ENCODE measurements at places on chromosomes 5 and 9.

DNA sequence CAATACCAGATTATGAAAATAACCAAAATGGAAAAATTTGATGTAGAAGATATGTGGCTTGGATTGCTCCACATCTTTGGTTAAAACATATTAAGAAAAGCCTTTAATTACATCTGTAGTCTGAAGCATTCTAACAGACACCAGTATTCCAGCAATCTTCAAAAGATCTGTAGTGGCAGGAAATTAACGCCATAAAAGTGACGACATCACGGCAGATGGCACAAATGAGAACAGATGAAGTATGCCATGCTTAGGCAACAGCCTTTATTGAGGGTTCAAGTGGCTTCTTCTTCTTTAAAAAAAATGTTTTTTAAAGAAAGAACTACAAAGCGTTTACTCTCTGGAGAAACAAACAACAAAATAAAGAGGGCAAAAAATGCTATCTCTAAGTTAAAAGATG lies 164.2 kb downstream of the MEF2C start:
- no peak for DNase-seq

- no peak for DNase-seq
Observed at GRCh38 chr5:53200306-53200705, 90.7 kb upstream of the MOCS2 start.

DNA sequence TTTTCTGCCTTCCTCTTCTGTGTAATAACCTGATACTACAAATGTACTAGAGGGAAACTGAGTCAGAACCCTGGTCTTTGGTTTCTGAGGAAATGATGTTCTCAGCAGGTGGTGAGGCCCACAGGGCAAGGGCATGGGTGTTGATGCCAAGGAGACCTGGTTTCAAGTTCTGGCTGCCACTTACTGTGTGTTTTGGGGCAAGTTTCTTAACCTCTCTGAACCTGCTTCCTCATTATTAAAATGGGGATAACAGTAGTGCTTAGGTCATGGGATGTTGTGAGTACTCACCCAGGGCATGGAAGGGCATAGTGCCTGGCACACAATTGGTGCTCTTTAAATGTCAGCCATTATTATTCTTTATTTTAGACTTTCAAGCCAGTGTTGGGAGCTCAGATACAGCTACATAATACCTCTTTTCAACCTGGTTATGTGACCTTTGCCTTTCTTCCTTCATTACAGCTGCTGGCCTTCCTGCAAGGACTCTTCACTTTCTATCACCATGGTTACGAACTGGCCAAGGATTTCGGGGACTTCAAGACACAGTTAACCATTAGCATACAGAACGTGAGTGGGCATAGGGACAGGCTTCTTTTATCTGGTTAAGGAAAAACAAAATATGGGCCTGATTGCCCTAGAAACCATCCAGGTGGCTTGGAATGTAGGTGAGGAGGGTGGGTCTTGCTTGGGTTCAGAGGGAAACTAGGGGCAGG lies 131.5 kb downstream of the ARHGAP26 start:
- no peak for DNase-seq

GRCh38 chr5:147688656-147689356 lies 93.7 kb downstream of the JAKMIP2 start:
- no peak for DNase-seq

DNA sequence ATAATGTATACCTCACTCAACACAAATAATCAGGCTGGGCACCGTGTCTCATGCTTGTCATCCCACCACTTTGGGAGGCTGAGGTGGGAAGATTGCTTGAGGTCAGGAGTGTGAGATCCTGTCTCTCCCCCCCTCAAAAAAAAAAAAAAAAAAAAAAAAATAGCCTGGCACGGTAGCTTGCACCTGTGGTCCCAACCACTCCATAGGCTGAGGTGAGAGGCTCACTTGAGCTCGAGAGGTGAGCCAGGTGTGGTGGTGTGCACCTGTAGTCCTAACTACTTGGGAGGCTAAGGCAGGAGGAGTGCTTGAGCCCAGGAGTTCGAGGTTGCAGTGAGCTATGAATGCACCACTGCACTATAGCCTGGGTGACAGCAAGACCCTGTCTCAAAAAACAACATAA lies 9.6 kb upstream of the ETF1 start:
- no peak for DNase-seq
